ENCODE measurements at places on chromosomes 6 and 20.
A peak's percentile ranks its signal among the peaks of the same experiment; 100 is the strongest.

DNA sequence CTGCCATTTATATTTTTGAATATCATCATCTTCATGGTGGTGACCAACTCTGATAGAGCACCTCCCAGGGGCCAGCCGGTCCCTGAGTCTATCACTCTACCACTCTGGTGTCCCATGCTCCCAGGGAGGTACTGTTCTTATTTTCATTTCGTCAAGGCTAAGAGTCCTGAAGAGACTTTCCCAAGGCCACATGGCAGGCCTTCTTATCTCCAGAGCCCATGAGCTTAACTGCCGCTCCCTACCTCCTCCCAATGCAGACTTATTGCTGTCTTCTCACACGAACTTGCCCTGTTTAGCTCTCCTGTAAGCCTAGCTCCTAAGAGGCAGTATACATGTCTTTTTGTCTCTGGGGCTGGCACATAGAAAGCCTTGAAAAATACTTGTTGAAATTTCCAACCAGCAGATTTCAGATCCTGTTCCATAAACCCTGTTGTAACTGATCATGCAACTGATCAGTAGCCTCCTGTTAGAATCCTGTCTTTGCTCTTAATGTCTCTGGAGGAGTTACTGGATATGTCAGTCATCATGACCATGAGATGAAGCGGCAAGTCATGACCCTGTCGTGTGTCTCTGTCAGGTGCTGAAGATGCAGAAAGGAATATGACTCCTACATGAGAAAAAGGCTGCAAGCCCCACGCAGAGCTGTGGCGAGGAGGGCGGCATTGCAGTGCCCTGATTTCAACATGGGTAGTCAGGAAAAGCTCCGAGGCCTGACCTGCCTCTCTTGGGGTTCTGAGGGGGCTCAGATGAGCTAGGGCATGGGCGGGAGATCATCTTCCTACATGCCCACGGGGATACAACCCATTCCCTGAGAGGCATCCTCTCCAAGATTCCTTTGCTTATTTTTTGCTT lies 60.0 kb downstream of the TTI1 start:
- DNase-seq: no peak

DNA sequence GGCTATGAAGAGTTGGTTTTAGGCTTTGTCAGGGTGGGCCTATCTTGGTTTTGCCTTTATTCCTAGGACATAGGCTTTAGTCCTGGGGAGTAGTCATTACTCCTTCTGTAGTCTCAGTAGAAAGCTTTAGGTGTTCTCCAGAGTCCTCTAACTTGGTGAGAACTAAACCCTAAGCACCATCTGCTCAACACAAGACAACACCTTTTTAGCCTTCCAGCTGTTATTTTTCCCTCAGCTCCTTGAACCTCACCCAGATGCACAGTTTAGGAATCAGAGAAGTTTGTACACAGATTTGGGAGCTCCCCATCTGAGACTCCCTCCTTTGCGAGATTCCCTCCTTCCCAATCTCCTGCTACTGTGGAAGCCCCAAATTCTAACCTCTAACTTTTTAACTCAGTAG lies 141.3 kb downstream of the QRSL1 start:
- DNase-seq: no peak

DNA sequence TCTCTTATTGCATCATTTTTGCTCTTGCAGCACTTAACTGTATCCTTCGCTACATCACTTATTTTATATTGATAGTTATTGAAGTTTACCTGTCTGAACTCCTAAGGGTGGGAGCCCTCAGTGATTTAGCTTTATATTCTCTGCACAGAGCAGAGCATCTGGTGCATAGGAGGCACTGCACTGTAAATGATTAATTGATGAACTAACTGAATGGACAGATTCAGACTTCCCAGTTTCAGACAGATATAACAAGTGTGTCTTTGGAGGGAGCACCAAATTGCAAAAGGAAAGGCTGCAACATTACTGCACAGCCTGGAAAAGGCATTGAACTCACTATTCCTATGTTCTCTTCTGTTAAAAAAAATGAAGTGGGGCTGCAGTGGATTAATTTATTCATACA lies 160.3 kb downstream of the EDN1 start:
- no peak for DNase-seq

DNA sequence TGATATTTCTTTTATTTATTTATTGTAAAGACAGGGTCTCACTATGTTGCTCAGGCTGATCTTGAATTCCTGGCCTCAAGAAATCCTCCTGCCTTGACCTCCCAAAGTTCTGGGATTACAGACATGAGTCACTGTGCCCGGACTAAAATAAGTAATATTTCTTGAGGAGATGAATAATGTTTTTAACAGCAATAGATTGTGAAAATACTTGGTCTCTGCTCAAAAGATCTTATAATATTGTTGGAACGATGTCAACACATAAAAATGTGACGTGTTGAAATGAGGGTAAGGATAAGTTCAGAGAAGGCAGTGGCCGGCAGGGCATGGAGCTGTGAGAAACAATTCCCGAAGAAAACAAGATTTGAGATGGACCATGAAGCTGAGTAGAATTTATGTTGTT lies 178.7 kb downstream of the GJA1 start:
- no peak for DNase-seq

GRCh38 chr6:148868901-148869300 lies 122.1 kb downstream of the UST start:
- no peak for DNase-seq

GRCh38 chr6:6002848-6003620 lies 3.7 kb downstream of the NRN1 start:
- DNase-seq: no peak

GRCh38 chr6:55652429-55652828 lies 73.4 kb upstream of the HMGCLL1 start:
- DNase-seq: no peak

GRCh38 chr6:71153755-71154325 lies 134.8 kb upstream of the OGFRL1 start:
- DNase-seq: no peak

- DNase-seq: peak; percentile 54
Measured at GRCh38 chr6:16803294-16804200, 42.3 kb upstream of the ATXN1 start.

- DNase-seq: no peak
Measured at GRCh38 chr6:90412538-90413369, 116.1 kb upstream of the BACH2 start.
